ENCODE measurements at places on chromosomes 5 and 9. TPM values are rescaled to one million over a fixed set of nuclear protein-coding genes. Genes with fewer than 3 reads are reported as not detected.
A peak's percentile ranks its signal among the peaks of the same experiment; 100 is the strongest.

GRCh38 chr9:2875218-2875977 lies 31.5 kb upstream of the PUM3 start:
- H3K36me3 ChIP-seq: no peaks in the 10 kb centered on the region
- no peaks in the 10 kb centered on the region for H3K4me1 ChIP-seq

GRCh38 chr5:64861281-64861680 lies 92.6 kb downstream of the CWC27 start:
- H3K27me3 ChIP-seq: no peaks in the 10 kb centered on the region
- H3K27ac ChIP-seq: no peak overlapping the region
- peak; percentile 21 for DNase-seq
- H3K4me1 ChIP-seq: no peaks in the 10 kb centered on the region
- H3K4me3 ChIP-seq: no peak overlapping the region

DNA sequence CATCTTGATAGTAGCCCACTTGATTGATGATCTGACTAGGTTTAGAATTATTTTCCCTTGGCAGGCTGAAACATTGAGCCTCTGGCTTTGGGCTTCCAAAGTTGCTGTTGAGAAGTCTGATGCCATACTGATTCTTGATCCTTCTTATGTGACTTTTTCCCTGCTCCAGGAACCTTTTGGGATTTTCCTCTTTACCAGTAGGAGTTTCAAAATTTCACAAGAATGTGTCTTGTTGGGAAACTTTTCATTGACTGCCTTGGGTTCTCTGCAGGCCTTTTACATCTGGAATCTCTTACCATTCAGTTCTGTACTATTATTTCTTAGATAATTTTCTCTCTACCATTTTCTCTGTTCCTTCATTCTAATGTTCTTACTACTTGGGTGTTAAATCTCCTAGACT lies 20.0 kb downstream of the STC2 start:
- peaks cover 23% of the 10 kb centered on the region for H3K4me1 ChIP-seq
- no peaks in the 10 kb centered on the region for H3K27me3 ChIP-seq
- no peak for DNase-seq
- H3K4me3 ChIP-seq: no peak overlapping the region
- H3K27ac ChIP-seq: no peak overlapping the region

DNA sequence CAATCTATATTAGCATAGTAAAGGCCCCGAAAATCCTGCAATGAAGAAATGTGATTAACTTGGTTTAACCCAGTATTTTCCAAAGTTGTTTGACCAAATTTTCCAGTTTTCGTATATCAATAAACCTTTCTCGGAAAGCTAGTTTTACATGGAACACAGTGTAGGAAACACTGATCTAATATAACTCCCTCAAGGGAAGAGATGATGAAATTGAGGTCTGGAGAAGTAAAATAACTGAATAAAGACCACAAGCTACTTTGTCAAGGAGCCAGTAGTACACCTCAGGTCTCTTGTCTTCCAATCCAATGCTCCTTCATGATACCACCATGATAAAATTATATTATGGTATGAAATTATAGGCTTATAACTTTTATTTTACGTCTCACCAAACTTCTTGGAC lies 118.1 kb upstream of the TARS1 start:
- no peaks in the 10 kb centered on the region for H3K36me3 ChIP-seq
- no peak overlapping the region for H3K27ac ChIP-seq
- H3K4me3 ChIP-seq: no peak overlapping the region
- H3K27me3 ChIP-seq: no peaks in the 10 kb centered on the region

GRCh38 chr9:69012696-69013381 lies 1.1 kb downstream of the PRKACG start:
- H3K27ac ChIP-seq: no peak overlapping the region
- H3K4me3 ChIP-seq: no peak overlapping the region
- DNase-seq: no peak
- H3K36me3 ChIP-seq: no peaks in the 10 kb centered on the region

DNA sequence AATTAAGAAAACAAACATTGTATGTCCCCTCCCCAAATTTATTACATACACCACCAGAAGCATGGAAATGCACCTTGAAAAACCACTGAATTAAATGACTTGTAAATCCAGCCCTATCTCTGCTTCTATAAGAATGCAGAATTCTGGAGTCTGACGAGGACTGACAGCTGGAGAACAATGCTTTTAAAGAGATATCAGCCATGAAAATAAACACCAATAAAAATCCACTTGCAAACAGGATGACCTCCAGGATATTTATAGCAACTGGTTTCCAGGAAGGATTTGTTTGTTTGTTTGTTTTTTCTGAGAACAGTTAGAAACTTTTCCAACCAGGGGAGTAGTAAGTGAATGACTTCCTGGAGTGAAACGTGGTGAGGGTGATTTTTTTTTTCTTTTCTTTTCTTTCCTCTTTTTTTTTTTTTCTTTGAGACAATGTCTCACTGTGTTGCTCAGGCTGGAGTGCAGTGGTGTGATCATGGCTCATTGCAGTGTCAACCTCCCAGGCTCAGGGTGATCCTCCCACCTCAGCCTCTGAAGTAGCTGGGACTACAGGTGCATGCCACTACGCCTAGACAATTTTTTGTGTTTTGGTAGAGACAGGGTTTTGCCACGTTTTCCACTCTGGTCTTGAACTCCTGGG lies 38.7 kb upstream of the SLC36A1 start:
- no peaks in the 10 kb centered on the region for H3K4me1 ChIP-seq
- no peak overlapping the region for H3K27ac ChIP-seq
- no peak for DNase-seq
- H3K4me3 ChIP-seq: no peak overlapping the region
- no peaks in the 10 kb centered on the region for H3K36me3 ChIP-seq

- no peaks in the 10 kb centered on the region for H3K4me1 ChIP-seq
- no peak overlapping the region for H3K4me3 ChIP-seq
- DNase-seq: no peak
- no peaks in the 10 kb centered on the region for H3K36me3 ChIP-seq
Measured at GRCh38 chr9:89493671-89494070, 4.2 kb downstream of the SEMA4D start.

DNA sequence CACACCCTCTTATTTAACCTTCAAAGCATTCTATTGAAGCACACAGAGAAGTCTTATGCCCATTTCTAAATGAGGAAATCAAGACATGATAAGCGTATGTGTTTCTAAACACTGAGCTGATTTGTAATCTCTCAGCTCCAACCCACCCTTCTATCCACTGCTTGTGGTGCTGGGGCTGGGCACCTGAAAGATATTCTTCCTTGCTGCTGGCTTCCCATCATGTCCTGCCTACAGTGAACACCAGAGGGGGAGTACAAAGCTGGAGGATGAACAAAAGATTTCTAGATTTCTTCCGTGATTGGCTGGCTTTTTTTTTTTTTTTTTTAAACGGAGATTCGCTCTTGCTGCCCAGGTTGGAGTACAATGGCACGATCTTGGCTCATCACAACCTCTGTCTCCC lies 14.4 kb downstream of the ACTL7A start:
- H3K36me3 ChIP-seq: peaks cover 34% of the 10 kb centered on the region
- no peak for DNase-seq
- no peak overlapping the region for H3K27ac ChIP-seq
- no peaks in the 10 kb centered on the region for H3K4me1 ChIP-seq

Gene PCDHA4
- under 0.01 TPM for total RNA-seq

Gene SHISAL2B
- total RNA-seq: not detected

Gene DBH
- total RNA-seq: not detected

Gene LHFPL2
- 11.3 TPM for total RNA-seq

Gene SLC36A2
- not detected for total RNA-seq

Data from IMR-90 (cell line).